Epithelial cell of prostate (primary cell): ENCODE measurements at places on chromosomes 2 and 18.

- DNase-seq: no peak
These were observed 41.3 kb downstream of the VPS54 start for GRCh38 chr2:63977904-63978303.

GRCh38 chr2:16669388-16669787, 3.8 kb upstream of the CYRIA start:
- DNase-seq: no peak

- DNase-seq: no peak
These were observed 125.9 kb downstream of the LYPD1 start for GRCh38 chr2:132544006-132544630.

GRCh38 chr2:73285159-73285739, 971 bp upstream of the FBXO41 start:
- no peak for DNase-seq

- DNase-seq: no peak
These were observed 63.8 kb downstream of the RTP5 start for GRCh38 chr2:241933179-241933911.

- no peak for DNase-seq
These were observed 174.6 kb upstream of the ALPP start for GRCh38 chr2:232203936-232204335.

GRCh38 chr2:155310589-155310988, 612.1 kb downstream of the KCNJ3 start:
- no peak for DNase-seq

- DNase-seq: no peak
These were observed 236.4 kb downstream of the PIEZO2 start for GRCh38 chr18:10912790-10913545.

- DNase-seq: peak; percentile 36
These were observed 119.7 kb downstream of the PMAIP1 start for GRCh38 chr18:60019463-60019840.

DNA sequence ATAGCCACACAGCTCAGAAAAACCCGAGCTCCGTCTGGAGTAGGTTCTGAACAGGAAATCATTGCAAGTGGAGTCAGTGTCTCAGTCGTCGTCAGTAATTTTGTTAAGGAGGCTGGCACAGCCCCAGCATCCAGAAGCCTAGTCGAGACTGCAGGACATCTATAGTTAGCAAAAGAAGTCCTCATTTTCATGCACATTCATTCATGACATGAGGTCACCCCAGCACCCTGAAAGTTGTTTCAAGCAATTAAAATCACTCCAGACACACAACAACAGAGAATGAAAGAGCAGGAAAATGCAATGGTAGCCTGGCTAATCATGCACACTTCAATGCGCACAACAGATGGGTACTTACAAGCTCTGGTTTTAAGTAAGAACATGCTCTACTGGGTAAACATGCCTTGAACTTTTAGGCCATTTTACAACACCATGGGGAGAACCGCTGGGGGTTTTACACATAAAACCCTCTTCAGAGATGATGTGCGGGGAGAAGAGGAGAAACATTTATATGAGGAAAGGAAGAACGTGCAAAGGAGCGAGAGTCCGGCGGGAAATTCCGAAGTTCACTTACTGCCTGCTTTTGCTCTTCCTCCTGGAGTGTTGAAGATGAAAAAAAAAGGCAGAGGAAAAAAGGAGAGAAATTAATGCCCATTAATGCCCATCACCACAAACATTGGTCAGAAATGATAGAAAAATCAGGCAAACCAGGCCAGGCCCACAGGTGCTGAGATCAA, 77.4 kb upstream of the DNMT3A start:
- DNase-seq: no peak

GRCh38 chr18:48616484-48617255, 77.8 kb downstream of the CTIF start:
- DNase-seq: no peak

DNA sequence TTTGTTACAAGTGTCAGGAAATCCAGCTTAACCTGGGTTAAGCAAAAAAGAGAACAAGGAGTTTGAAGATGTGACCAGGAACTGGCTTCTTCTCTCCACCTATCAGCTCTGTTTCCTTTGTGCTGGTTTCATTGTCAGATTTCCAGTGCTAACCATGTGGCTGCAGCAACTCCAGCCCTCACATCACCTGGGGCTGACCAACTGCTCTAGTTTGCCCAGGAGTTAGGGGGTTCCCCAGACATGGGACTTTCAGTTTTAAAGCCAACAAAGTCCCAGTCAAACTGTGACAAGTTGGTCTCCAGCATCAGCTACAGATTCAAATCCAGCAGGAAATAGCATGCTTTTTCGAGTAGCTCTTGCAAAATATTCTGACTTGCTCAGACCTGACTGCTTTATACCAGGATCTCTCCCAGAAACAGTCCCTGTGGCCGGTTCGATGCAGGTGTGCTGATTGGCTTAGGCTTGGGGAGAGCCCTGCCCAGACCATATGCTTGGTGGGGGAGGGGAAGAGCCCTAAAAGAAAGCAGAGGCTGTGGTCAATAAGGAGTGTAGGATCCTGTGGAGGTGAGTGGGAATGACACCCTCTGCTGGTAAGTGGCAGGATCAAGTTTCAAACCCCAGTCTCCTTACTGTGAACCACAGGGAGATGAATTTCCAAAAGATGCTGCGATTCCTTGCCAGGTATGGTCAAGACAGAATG, 49.5 kb downstream of the KCNE4 start:
- DNase-seq: peak; percentile 52

GRCh38 chr2:122734766-122735424, 979.4 kb downstream of the TSN start:
- DNase-seq: no peak

- DNase-seq: peak; percentile 46
These were observed 101.9 kb downstream of the MBD5 start for GRCh38 chr2:148122788-148123187.

- peak; percentile 44 for DNase-seq
These were observed 232.8 kb downstream of the MBD5 start for GRCh38 chr2:148253685-148254084.

- DNase-seq: no peak
These were observed 19.5 kb upstream of the GLS start for GRCh38 chr2:190860985-190861680.

DNA sequence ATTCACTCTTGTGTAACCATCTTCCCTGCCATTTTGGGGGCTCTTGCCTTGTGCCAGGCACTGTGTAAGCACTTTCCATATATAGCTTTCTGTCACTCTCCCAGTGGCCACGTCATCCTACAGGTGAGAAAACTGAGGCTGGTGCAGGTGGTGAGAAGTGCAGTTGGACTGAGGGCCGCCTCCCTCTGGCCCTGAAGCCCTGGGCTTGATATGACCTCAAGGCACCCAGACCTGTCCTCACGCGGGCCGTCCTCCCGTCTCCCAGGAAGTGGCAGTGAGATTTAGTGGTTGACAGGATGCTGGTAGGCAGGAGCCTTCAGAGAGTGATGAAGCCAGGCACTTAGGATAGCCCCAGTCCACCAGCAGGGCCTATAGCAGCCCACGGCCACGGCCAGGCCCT, 30.5 kb downstream of the MAL start:
- no peak for DNase-seq

- no peak for DNase-seq
These were observed 60.8 kb upstream of the PGAP1 start for GRCh38 chr2:196987298-196987648.

DNA sequence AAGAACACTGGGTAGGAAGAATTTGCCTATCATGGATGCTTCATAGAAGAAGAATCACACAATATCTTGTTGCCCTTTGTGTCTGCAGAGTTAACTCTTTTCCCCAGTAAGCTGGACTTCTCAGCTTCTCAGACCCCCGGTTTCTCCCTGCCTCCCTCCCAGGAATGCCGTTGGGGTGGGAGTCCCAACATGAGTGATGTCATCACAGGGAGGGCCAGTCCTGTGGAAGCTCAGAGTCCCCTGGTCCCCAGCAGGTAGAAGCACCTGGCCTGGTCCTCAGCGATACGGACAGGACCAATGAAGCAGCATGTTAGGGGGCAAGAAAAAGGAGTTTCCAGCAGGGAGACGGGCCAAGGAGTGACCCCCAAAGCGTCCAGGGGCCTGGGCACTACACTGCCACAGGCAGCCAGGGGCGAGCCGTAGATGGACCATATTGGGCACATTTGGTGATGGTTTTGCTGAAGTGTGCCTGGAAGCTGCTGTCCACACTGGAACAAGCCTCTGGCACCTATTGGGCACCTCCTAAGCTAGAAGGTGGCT, 235.9 kb upstream of the SMAD2 start:
- DNase-seq: no peak

- no peak for DNase-seq
These were observed 3.0 kb upstream of the GCG start for GRCh38 chr2:162155093-162155492.

DNA sequence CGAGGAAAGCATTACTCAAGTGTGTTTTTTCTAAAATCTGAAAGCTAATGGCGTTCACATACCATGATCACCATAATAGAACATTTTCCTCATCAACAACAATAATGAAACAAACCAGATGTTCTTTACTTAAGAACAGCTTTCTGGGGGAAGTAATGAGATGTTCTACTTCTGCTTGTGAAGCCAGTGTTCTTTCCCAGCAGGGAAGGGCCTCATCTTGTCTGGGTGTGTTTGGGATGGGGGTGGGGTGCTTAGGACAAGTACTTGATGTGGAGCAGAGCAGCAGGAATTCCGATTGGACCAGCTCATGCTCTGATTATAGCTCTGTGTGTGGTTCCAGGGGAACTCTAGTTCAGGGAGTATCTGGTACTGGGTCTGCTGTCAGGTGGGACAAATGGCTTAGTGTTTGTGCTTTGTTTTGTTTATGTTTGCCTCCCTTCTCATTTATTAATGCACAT, 163.0 kb upstream of the NOSTRIN start:
- no peak for DNase-seq

GRCh38 chr2:68009526-68009925, 53.3 kb downstream of the C1D start:
- no peak for DNase-seq

DNA sequence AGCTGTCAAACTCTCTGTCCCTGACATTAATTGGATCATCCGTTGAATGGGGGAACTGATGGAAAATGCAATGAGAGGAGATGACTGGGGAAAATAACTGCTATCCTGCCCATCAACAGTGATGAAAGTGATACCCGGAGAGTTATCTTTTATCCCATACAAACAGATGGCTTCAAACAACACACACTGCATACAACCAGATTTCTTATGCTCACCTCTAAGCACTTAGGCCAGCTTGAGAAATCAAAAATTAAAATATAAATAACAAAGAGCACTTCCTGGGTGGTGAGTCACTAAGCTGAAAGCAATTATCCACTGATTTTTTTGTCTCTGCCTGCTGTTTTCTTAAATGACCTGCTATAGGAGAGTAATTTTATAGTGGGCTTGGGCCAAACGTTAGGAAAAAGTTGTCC, 237.6 kb upstream of the RGPD4 start:
- DNase-seq: no peak

DNA sequence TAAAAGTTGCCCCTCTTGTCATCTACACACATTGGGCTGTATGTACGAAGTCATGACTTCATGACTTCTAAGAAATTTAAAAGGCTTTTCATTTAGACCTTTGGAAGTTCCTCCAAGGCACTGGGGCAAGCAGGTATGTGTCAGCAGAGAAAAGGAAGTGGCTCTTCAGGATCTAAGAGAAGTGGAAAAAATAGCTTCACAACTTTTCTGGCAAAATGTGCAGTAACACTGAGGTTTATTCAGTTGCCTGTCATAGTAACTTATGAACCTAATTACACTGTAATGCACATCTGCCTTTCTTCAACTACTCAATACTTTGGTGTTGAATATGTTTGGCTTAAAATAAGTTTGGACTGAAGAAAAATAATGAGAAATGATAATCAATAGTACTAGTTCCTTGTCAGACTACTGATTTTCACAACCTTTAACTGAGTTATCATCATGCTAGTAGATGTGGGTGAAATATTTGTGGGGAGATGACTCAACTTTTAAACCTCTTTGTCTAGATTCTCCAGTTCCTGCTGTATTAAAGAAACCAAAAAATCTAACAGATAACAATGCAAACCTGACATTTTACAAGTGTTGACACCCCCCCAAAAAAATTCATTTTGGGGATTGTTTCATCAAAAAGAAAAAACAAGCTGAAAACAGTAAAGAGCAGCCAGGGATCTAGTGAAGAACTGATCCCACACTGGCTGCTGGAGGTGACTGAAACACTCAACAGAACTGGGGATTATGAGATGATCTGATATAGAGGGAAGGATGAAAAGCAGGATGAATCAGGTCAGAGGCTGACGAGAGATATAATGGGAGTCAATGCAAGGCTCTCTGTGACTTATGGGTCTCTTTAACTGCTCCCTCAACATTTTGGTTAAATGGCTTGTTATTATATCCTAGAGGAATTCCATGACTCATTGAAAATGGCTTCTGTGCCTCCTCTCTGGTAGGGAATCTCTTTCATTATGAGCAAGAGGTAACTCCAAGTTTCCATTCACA, 84.6 kb downstream of the COLEC12 start:
- DNase-seq: no peak

DNA sequence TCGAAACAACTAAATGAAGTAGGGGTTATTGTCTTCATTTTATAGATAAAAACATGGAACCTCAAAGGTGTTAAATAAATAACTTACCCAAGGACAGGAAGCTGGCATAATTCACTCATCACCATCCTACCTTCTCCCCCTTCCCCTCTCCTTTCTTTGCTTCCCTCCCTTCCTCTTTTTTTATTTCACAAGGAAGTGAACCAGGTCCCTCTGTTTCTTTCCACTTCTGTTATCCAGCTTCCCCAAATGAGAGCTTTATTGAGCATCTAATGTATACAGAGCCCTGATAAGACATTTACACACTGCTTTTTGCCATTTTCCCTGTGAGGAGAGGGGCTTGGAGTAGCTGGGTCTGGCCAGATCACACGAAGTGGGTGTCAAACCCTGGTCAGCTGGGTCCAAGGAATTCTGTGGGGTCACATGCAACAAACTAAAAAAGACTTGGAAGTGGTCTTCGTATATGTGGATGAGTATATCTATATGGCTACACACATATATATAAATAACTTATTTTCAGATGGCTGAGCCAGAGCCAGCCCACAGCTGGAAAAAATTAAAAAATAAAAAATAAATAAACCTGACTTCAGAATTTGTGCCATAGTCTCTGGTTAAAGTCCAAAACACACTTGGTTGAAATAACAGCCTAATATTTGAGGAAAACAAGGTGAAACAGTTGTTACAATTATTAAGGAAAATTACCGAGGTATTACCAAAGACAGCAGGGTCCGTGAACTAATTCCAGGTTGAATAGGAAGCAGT, 49.3 kb upstream of the FOSL2 start:
- DNase-seq: no peak

- DNase-seq: no peak
These were observed 209.0 kb upstream of the KYNU start for GRCh38 chr2:142668420-142668819.

- DNase-seq: no peak
These were observed 101.8 kb downstream of the DCC start for GRCh38 chr18:52441794-52442193.

- no peak for DNase-seq
These were observed 221.3 kb upstream of the RAB6C start for GRCh38 chr2:129757915-129758783.

- peak; percentile 89 for DNase-seq
These were observed 363.7 kb upstream of the CHAC2 start for GRCh38 chr2:53403792-53404413.

GRCh38 chr2:40317761-40318160, 134.1 kb downstream of the SLC8A1 start:
- DNase-seq: no peak
